ENCODE measurements at places on chromosomes 2 and 18. TPM values are rescaled to one million over a fixed set of nuclear protein-coding genes. Genes with fewer than 3 reads are reported as not detected.
A peak's percentile ranks its signal among the peaks of the same experiment; 100 is the strongest.

DNA sequence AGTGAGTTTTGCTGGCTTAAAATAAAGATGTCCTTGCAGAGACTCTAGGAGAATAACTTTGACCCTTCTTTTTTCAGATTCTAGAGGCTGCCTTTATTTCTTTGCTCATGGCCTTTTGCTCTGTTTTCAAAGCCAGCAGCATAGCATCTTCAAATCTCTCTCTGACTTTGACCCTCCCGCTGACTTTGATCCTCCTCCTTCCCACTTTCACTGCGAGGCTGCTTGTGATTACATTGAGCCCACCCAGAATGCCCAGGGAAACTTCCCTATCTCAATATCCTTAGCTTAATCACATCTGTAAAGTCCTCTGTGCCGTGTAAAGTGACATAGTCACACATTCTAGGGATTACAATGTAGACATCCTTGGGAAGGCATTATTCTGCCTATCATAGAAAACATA lies 23.9 kb downstream of the TACR1 start:
- H3K36me3 ChIP-seq, result no peaks in the 10 kb centered on the region
- DNase-seq, result no peak
- H3K4me3 ChIP-seq, result no peak overlapping the region
- no peaks in the 10 kb centered on the region for H3K4me1 ChIP-seq
- H3K27me3 ChIP-seq, result peaks cover 2% of the 10 kb centered on the region

GRCh38 chr2:85264471-85264870 lies 63.3 kb downstream of the TGOLN2 start:
- H3K27me3 ChIP-seq, result peaks cover 15% of the 10 kb centered on the region
- no peaks in the 10 kb centered on the region for H3K36me3 ChIP-seq
- H3K4me3 ChIP-seq, result no peak overlapping the region

KANSL3 gene
- total RNA-seq, result 60.9 TPM

INHBB gene
- total RNA-seq, result not detected

ATP6V1B1 gene
- total RNA-seq, result not detected

- H3K4me3 ChIP-seq, result no peak overlapping the region
- no peak overlapping the region for H3K27ac ChIP-seq
- no peaks in the 10 kb centered on the region for H3K36me3 ChIP-seq
Observed at GRCh38 chr2:96756788-96757476, 3.8 kb upstream of the CNNM4 start.

RGPD5 gene
- total RNA-seq, result 16.1 TPM

AQP12A gene
- not detected for total RNA-seq

GRCh38 chr2:55705027-55705653 lies 11.5 kb upstream of the PNPT1 start:
- no peak for DNase-seq
- no peak overlapping the region for H3K4me3 ChIP-seq
- H3K36me3 ChIP-seq, result no peaks in the 10 kb centered on the region
- no peak overlapping the region for H3K27ac ChIP-seq
- peaks cover 3% of the 10 kb centered on the region for H3K4me1 ChIP-seq

DNA sequence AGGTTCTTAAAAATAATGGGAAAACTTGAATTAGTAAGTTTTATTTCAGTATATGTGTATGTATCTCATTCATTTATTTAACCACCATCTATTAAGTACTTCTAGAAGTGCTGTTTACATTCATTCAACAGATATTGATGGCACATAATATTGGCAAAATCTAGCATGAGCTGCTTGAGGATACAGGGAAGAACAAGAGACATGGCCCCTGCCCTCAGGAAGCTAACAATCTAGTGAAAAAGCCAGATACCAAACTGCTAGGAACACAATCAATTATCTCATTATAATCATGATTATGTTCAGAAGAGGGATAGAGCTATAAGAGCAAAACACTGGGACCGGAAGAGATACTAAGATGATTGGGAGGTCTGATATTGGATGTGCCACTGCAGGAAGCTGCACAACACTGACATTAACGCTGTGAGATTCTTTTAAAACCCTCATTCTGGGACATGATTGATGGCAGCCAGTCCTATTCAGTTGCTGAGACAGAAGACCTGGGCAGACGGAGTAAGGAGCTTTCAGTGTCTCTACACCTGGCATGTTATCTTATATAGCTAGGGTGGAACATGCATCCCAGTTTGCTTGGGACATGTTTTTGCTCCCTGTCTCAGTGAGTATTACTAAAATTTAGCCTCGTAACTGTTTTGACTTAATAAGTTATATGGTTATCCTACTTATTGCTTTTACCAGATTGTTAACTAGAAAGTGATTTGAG lies 314.1 kb downstream of the STK39 start:
- no peak for DNase-seq
- H3K36me3 ChIP-seq, result no peaks in the 10 kb centered on the region
- no peak overlapping the region for H3K4me3 ChIP-seq
- H3K27me3 ChIP-seq, result peaks cover 3% of the 10 kb centered on the region
- H3K27ac ChIP-seq, result no peak overlapping the region

DNA sequence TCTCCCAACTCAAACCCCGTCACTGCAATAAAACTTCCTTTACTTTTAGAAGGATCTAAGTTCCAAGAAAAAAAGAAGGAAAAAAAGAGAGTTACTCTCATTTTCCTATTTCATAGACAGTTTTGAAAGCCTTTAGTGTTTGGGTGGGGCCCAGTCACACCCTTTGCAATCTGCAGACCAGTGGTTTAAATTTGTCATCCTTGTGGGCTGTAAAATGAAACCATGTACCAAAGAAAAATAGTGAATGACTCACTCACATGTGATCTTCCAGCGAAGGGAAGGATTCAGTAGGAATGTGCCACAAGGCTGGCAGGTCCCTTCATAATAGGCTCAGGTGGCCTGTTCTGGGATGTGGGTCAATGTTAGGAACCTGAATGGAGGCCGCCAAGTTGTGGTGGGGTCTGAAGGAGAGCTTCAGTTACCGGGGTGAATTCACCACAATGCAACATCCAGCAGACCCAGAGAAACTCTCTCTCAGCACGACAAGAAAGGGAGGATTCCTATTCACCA lies 28.3 kb downstream of the ANXA4 start:
- peak overlapping the region; percentile 36 for H3K4me3 ChIP-seq
- no peaks in the 10 kb centered on the region for H3K27me3 ChIP-seq
- peak overlapping the region; percentile 84 for H3K27ac ChIP-seq
- peak; percentile 59 for DNase-seq
- H3K36me3 ChIP-seq, result peaks cover 22% of the 10 kb centered on the region
- H3K4me1 ChIP-seq, result peaks cover 85% of the 10 kb centered on the region

POTEE gene
- 0.83 TPM for total RNA-seq

RNU2-63P gene
- total RNA-seq, result 14.6 TPM

GRCh38 chr2:29317077-29317517 lies 201.9 kb downstream of the CLIP4 start:
- no peak for DNase-seq
- H3K27me3 ChIP-seq, result peaks cover 16% of the 10 kb centered on the region
- no peaks in the 10 kb centered on the region for H3K36me3 ChIP-seq
- H3K4me1 ChIP-seq, result peaks cover 44% of the 10 kb centered on the region
- no peak overlapping the region for H3K27ac ChIP-seq

GRCh38 chr2:60533101-60534051 lies 20.1 kb downstream of the BCL11A start:
- H3K27ac ChIP-seq, result no peak overlapping the region
- no peaks in the 10 kb centered on the region for H3K36me3 ChIP-seq
- H3K27me3 ChIP-seq, result peaks cover 47% of the 10 kb centered on the region
- no peak for DNase-seq
- H3K4me3 ChIP-seq, result no peak overlapping the region
- H3K4me1 ChIP-seq, result no peaks in the 10 kb centered on the region

DNA sequence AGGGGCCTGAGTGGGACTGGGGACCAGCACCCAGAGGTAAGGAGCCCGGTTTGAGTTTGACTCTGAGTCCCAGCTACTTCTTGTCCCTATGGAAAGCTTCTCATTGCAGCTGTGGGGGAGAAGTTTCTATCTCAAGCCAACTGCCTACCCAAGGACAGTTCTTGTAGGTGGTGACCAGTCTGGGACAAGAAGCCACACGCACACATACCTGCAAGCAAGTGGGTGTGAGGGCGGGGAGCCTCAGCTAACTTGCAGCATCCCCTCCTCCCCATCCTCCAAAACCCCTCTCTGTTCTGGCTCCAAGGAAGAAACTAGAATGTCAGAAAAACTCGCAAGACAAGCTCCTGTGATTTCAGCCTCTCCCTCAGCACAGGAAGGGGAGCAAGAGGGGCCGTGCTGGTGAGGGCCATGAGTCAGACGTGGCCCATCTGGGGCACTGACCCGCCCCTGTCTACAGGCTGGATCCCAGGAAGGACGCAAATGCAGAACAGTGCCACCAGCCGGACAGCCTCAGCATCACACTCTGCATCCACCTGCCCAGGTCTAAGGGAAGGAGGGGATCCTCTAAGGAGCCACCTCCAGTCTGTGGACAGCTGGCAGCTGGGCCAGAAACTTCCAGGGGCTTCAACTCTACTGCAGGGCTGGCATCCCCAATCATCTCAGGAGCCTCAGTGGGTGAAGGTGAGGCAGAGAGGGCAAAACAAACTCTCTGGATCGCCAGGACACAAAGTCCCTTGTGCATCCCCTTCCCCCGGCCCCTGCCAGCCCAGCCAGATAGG lies 103.4 kb downstream of the TNS1 start:
- no peak overlapping the region for H3K4me3 ChIP-seq
- DNase-seq, result peak; percentile 26
- peaks cover 3% of the 10 kb centered on the region for H3K27me3 ChIP-seq
- H3K36me3 ChIP-seq, result no peaks in the 10 kb centered on the region
- no peak overlapping the region for H3K27ac ChIP-seq
- peaks cover 8% of the 10 kb centered on the region for H3K4me1 ChIP-seq

C1QL2 gene
- total RNA-seq, result not detected

DNA sequence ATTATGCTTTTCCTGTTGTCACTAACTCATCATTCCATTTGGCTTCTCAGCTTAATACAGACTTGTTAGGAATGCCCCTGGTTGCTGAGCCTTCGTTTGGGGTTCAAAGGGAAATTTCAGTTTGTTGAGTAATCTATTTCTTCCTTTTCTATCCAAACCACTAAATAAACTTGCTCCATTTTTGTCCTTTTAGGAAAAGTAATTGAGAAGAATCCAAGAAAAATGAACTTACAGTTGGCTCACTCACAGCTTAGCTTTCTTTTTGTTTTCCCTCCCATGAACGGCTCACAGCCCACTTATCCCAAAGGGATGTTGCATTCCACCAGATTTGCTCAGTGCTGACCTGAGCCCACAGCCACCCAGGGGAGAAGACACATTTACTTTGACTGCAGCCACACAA lies 73.9 kb downstream of the SOX11 start:
- H3K27me3 ChIP-seq, result no peaks in the 10 kb centered on the region
- H3K36me3 ChIP-seq, result no peaks in the 10 kb centered on the region
- H3K27ac ChIP-seq, result no peak overlapping the region
- no peak for DNase-seq
- no peak overlapping the region for H3K4me3 ChIP-seq

DNA sequence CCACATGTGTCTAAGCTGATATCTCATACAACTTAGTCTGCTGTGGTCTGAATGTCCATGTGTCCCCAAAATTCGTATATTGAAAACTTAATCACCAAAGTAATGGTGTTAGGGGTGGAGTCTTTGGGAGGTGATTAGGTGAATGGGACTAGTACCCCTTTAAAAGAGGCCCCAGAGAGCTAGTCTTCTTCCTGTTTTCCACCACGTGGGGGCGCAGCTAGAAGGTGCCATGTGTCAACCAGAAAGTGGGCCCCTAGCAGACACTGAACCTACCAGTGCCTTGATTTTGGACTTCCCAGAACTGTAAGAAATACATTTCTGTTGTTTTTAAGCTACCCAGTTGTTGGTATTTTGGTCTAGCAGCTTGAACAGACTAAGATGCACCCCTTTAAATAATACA lies 86.6 kb downstream of the ASB1 start:
- H3K4me1 ChIP-seq, result no peaks in the 10 kb centered on the region
- no peaks in the 10 kb centered on the region for H3K36me3 ChIP-seq
- peak; percentile 37 for DNase-seq
- H3K27me3 ChIP-seq, result peaks cover 8% of the 10 kb centered on the region
- H3K4me3 ChIP-seq, result no peak overlapping the region
- no peak overlapping the region for H3K27ac ChIP-seq

PRKAG3 gene
- total RNA-seq, result not detected

DNA sequence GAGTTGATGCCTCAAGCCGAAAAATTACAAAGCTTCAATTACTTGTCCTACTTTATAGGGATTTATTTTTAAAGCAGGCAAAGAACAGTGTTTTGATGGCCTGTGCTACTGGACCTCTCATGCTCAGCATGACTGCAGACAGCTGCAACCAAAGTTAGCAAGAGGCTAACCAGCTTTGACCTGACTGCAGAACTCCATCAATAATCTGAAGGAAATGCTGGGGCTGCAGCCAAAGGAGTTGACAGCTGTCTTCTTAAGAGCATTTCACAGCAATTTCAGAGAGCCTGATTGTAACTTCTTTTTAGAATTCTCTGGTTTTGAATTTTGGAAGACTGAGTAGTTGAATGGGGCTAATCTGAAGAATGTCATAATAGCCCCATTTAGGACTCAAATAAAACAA lies 46.5 kb upstream of the SESTD1 start:
- no peaks in the 10 kb centered on the region for H3K27me3 ChIP-seq
- H3K27ac ChIP-seq, result no peak overlapping the region
- no peak for DNase-seq
- H3K4me3 ChIP-seq, result no peak overlapping the region
- H3K36me3 ChIP-seq, result no peaks in the 10 kb centered on the region
- H3K4me1 ChIP-seq, result no peaks in the 10 kb centered on the region

DNA sequence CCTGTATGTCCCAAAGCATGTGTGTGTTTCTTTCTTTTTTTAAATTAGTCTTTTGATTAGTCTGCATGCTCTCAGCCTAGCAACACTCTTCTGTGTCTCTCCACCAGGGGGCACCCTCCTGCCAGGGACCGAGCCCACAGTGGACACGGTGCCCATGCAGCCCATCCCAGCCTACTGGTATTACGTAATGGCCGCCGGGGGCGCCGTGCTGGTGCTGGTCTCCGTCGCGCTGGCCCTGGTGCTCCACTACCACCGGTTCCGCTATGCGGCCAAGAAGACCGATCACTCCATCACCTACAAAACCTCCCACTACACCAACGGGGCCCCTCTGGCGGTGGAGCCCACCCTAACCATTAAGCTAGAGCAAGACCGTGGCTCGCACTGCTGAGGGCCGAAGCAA lies 93.8 kb downstream of the NRP2 start:
- H3K27ac ChIP-seq, result no peak overlapping the region
- peak; percentile 48 for DNase-seq
- no peaks in the 10 kb centered on the region for H3K36me3 ChIP-seq
- peaks cover 38% of the 10 kb centered on the region for H3K27me3 ChIP-seq
- no peaks in the 10 kb centered on the region for H3K4me1 ChIP-seq

- no peak for DNase-seq
- H3K27ac ChIP-seq, result no peak overlapping the region
- H3K36me3 ChIP-seq, result no peaks in the 10 kb centered on the region
- H3K4me1 ChIP-seq, result no peaks in the 10 kb centered on the region
- no peak overlapping the region for H3K4me3 ChIP-seq
Observed at GRCh38 chr2:170455617-170456426, 259.3 kb upstream of the SP5 start.

DNA sequence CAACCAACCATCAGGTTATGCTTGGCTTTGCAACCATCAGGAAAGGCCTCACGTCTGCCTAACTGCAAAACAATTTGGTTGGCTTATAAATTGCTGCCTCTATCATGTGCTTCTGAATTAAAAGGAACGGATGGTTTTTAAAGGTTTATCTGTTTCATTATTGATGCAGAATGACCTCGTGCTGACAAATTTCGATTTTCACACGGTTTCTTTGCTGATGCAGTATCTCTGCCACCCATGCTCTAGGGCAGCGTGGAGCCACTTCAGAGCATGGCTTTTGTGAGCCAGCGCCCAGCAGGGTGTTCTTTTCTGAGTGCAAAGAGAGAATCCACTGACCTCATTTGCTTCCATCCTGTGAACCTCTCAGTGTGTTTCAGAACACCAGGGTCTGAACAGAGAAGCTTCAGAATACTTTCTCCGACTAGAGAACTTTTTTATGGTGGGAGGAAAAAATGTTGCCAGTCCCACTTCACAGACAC lies 143.1 kb upstream of the L3MBTL4 start:
- no peaks in the 10 kb centered on the region for H3K4me1 ChIP-seq
- DNase-seq, result no peak
- no peak overlapping the region for H3K27ac ChIP-seq
- H3K27me3 ChIP-seq, result no peaks in the 10 kb centered on the region
- H3K4me3 ChIP-seq, result no peak overlapping the region
